Cerebellar nuclear complex (tissue), 1 donor: ENCODE measurements at places on chromosomes 2 and 18.

GRCh38 chr2:62871506-62871905 lies 166.0 kb downstream of the EHBP1 start:
- DNase-seq = no peak

- no peak for DNase-seq
Measured at GRCh38 chr18:51522821-51523220, 325.3 kb upstream of the MEX3C start.

DNA sequence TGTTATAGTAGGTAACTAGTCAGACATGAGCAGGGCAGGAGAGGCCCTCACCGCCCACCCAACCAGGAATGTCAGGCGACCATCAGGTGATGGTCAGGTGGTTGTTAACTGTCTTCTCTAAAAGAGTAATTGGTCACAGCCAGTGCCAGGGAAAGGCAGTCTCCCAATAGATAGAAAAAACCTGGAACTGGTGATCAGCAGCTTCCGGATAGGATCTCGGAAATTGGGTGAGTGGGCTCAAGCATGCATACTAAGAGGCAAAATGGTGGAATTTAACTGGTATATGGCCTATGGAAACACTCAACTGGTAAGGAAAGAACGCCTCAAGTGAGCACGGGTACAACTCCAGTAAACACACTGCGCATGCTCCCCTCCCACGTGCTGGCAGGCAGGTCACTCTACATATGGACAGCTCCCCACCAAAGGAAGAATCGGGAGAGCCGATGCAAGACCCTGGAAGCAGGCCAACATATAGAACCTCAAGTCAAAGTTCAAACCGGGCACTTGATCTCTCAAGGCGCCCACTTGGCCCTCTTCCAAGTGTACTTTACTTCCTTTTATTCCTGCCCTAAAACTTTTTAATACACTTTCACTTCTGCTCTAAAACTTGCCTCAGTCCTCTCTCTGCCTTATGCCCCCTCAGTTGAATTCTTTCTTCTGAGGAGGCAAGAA lies 43.5 kb upstream of the TMEM131 start:
- no peak for DNase-seq

GRCh38 chr2:98935777-98936352 lies at the start of gene CRACDL:
TSS of gene CRACDL (minus strand) at chr2:98936225. CDS start at chr2:98846800, 89,425 bp downstream.
- DNase-seq = no peak

DNA sequence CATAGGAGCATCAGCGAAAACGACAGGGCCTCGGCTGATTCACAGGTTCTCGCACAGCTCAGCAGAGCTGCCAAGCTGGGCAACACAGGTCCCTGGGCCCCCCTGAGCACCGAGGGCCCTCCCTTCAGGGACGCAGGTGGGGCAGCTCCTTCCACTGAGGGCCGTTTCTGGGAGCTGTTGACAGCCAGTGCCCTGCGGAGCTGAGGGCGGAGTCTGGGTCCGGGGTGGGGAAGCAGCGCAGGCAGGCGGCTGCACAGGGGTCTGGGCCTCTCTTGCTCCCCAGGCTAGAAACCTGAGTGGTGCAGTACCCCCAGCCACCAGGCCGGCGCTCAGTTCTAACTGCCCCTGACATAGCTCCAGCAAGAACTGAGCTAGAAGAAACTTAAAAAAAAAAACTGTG lies 65.7 kb downstream of the PXDN start:
- no peak for DNase-seq
